ENCODE measurements at places on chromosomes 3 and 15.

DNA sequence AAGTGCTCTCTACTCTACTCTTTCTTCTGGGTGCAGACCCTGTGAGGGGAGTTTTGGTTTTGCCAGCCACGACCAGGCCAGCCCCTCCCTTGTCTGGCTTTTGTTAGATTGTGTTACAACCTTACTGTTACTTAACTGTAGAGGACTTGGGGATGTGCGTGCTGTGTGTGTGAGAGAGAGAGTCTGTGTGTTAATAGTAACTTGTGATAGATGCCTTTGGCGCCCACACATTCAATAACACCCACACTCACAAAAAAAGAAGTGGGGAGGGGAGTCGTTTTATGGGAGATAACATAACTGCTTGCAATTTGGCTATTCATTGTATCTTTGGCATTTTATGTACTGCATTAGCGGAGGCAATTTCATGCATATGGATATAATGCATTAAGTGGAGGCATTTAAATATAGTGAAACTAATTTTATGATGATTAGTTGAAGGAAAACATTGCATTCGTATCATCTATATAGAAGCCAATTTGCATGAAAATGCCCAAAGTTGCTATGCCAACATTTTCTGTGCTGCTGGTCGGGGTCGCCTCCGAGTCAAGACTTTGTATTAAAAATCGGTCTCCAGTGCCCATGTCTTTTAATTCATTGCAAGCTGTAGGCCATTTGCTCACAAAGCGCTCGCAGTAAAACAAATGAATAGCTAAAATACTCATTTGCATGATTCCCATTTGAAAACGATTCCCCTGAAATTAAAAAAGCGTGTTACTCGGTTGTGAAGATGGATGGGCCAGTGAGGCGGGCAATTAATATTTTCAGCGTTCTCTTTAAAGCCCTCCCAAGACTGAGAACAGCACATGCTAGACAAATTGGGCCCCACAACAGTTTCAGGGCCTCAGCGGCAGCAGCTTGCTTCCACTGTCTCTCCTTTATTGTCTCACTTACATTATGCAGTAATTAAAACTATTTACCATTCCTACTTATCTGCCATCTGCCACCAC lies 158.5 kb upstream of the SMAD3 start:
- DNase-seq, result no peak

DNA sequence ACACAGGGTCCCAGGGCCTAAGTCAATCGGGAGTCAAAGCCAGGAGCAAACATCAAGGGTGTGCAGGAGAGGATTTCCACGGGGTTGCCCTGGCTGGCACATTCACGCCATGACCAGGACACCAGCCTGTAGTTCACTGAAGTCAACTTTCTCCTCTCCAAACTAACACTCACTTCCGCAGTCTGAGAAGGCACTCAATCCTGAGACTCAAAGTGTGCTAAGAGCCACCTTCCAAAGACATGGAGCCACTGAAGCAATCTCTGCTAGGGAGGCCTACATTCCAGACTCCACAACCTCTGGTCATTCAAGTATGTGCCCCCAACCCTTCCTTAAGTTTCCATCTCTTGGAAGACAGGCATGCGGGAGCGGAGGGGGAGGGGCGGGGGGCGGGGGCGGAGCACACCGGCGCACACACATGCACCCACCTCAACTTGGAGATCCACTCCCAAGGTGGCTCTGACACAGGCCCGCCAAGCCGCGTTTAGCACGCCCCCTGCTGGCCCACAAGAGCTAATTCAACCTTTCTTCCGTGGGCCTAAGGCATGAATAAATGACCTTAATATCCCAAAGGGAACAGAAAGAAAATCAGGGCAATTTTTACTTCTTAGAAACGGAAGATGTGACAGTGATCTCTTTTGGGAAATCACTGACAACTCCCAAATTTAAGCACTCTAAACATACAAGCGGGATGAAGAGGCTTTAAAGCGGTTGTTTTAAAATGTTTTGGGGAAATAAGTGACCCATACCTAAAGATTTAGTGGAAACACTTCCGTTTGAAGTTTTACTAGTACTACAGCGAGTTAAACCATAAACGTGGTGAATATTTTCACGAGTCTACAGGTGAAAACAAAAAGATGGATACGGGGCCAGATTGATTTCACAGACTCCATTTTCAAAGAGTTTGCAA lies 162.5 kb upstream of the CHRNA7 start:
- DNase-seq, result no peak

- DNase-seq, result no peak
Measured at GRCh38 chr3:153599685-153600084, 437.7 kb downstream of the RAP2B start.

GRCh38 chr3:81859524-81859923 lies 98.1 kb upstream of the GBE1 start:
- DNase-seq, result no peak

DNA sequence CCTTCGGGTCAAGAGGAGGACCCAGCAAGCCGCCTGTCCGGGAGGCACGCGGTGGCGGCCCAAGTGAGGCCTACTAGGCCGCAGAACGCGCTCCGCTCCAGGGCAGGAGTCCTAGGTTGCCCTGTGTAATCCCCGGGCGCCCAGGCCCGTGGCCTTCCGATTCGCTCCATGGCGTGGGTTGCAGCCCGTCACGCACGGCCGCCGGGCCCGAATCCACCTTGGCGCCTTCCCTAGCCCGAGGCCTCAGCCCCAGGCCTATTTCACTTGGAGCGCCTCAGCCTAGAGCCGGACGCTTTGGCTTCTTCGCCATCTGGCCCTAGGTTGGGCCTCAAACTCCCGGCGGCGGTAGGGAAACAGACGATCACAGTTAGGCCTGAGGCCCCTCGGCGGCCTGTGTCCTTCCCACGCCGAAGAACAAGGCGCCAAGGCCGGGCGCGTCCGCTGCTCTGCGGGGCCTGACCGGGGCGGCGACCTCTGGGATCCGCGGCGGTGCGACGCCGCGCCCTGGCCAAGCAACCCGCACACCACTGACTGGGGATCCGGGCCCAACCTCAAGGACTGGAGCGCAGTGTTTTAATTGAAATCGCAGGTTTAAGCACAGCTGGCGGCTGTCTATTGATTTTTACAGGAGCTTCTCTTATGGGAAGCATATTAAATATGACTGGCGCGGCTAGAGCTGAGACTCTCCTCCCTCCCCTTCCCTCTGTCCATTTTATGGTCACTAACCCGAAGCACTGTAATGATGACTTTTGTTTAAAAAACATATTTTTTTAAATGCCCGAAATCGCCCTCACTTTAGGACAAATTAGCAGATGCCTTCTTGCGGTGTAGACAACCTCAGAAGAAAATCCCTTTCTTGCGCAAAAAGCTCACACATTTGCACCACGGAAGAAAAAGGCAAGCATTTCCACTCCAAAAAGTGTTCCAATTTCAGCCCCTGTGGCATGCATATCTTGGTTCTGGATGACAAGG lies 3.8 kb upstream of the FEZF2 start:
- no peak for DNase-seq

DNA sequence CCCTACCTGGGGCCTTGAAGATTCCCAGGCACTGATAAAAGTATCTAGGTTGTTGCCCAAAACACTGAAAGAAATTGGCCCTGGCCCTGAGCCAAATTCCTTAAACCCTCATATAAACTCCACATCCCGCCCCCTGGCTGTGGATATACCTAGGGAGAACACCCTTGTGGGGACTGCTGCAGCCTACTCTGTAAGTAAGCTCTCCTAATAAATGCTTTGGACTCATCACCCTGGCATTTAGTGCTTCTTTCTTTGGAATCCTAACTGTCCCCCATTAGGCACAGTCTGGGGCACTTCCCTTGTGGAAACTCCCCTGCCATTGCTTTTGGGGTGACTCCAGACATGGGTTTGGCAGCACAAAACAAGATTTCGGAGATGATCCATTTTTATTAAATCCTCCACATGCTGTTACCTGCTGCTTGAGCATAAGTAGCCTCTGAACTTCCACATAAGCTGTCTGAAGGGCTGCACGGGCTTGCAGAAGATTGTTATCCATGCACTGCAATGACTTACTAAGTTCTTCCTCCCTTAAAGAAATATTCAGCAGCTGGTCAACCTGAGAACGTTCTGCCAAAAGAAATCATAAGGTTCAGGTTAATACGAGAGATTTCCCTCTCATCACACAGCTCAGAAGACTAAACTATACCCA lies 46.4 kb downstream of the ZNF106 start:
- no peak for DNase-seq
